ENCODE measurements at places on chromosomes 4 and X. TPM values are rescaled to one million over a fixed set of nuclear protein-coding genes. Genes with fewer than 3 reads are reported as not detected.

Gene NPY2R
- total RNA-seq: not detected

DNA sequence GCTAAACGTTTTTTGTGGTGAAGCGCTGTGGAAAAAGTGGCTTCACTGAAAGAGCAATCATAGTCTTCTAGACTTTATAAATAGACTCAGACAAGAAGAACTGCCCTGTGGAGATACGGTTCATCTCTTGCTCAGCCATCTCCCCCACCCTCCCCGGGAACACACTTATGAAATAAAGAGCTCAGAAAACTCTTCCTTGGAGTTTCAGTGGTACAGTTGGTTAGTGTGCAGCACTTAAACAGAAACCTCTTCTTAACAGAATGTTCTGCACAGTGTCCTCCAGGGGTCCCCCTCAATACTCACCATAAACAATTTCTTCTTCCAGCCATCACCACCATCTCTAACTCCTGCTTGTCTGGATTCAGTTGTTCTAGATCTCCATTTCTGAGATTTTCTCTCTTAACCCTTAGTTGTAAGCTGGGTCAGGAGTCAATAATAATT, 313.0 kb downstream of the ARHGAP10 start:
- peak; percentile 23 for DNase-seq

DNA sequence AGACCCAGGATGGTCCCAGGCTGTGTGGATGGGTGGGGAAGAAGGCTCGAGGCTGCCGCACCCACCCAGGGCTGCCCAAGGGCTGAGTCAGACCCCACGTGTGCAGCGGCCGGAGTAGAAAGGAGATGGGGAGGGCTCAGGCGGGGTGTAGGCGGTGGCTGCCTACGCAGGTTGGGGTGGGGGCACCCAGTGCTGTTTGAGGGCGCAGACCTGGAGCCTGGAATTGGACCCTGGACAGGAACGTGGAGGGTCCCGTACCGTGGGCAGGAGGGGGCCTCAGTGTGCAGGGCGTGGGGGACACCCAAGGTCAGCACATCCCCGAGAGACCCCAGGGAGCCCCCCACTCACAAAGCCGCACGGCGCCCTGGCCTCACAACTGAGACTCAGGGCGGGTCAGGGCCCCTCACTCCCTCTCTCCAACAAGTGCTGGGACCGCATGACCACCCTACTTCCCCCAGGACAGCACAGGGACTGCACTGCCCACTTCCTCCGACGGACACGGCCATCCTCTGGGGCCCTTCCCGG, 79.9 kb downstream of the FAM53A start:
- no peak for DNase-seq

Gene GPR34
- total RNA-seq: 0.65 TPM

DNA sequence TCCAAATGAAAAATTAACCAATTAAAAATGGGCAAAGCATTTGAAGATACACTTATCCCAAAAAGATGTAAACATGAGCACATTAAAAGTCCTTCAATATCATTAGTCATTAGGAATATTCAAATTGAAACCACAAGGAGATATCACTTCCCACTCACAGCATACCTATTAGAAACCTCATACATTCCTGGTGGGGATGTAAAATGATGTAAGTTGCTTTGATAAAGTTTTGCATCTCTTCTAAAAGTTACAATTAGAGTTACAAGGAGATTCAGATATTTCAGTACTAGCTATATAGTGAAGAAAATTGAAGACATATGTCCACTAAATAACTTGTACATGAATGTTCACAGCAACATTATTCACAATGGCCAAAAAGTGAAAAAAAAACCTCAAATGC, 1109.3 kb upstream of the LCORL start:
- DNase-seq: no peak

DNA sequence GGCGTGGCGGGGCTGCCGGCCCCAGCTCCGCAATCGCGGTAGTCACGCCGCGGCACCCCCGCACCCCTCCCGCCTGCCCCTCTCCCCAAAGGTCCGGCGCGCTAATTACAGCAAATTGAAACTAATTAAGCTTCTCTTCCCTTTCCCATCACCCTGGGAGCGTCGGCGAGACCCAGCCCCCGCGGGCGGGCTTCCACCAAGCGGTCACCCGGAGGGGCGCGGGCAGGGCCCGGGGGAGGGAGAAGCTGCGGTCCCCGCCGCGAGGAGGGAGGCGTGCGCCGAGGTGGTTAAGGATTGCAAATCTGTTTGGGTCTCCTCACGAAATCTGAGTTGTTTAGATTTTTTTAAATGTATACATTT, 13.1 kb downstream of the ARX start:
- DNase-seq: no peak

DNA sequence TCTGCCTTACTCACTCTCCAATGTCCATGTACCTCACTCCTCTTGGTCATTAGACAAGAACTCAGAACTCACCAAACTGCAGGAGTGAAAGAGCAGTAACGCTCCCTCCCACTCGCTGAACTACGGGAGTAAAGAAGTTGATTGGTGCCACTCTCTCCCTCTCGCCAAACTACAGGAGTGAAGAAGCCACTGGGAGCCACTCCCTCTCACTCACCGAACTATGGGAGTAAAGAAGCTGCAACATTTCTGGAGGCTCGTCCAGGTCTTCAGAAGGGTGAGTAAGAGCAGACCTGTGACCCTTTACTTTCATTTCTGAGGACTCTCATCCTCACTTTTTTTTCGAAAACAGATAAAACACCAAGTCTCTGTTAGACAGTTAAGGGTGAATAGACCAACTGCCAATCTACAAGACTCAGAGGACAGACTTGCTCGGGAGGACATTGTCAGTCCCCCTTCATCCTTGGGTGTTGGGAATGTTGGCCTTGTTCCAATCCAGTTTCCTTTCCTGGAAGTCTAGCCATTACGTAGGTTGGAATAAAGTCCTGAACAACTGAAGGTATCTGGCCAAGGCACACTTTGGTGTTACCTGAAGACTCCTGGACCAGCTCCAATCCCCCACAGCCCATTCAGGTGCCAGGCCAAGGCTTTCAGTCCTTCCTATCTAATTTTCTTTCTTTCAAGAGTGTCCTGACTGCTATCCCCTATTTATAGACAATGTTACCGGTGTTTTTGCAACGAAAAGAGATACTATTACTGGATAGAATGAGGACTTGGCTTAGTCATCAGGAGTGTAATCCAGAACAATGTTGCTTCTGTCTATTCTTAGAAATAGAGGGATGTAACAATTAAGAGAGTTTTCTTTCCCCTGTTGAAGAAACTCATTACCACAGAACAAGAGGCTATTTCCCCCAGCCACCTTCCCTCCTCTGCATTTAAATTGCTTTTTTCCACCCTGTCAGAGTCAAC, 11.0 kb upstream of the COL25A1 start:
- no peak for DNase-seq

Gene IL13RA2
- total RNA-seq: not detected

GRCh38 chrX:24610516-24610915, 36.6 kb downstream of the PCYT1B start:
- no peak for DNase-seq

- DNase-seq: no peak
Observed at GRCh38 chrX:131739823-131740222, 195.9 kb downstream of the OR13H1 start.

DNA sequence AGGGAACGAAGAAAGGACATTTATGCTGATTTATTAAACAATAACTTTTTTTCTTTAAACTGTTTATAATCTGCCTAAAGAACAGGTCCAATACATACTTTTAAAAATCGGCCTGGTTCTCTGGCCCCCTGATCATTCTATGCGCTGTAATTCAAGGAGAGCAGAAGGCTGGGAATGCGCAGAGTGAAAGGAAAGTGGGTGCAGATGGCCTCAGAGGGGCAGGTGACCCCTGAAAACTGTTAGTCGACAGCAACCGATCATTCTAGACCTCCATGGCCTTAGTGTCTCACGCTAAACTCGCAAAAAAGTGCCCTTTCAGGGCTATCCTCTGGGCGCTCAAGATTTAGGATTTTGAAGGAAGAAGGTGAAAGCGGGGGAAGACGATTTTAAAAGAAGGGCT, 2.2 kb downstream of the PDE5A start:
- DNase-seq: no peak

DNA sequence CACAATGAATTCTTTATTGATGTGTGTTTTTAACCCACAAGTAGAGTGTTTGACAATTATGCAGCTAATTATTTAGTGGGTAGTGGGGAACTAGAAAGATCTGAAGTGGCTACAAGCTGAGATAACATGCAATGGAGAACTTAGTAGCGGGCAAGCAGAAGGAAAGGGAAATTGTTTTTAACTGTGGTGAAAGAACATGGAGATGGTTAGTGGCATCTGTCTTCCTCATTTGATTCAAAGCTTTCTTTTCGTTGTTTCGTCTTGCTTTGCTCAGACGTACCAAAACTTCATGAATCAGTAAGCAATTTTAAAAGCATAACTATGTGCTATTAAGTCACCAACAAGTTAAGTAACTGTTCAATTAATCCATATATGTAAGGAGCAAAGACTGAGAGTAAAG, 169.9 kb downstream of the BANK1 start:
- no peak for DNase-seq

- no peak for DNase-seq
Observed at GRCh38 chr4:187865914-187866313, 129.7 kb upstream of the ZFP42 start.

Gene ASB11
- total RNA-seq: not detected

DNA sequence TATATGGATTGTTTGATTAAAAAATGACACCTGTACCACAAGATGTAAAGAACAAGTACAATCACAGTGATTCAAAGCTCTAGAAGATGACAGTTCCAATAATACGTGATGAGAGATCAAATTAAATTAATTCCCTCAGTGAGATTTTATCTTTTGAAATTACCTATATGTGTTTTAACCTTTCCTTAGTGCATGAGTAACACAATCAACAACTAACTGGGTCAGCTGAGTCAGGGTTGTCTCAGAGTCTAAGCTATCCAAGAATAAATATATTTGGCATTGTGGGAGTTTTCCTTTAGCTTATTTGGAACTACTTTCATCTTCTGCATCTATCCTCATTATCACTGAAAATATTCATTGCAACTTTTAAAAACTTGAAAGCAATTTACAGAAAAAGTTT, 162.8 kb downstream of the WDFY3 start:
- DNase-seq: no peak

GRCh38 chr4:186807808-186808629, 84.4 kb upstream of the FAT1 start:
- DNase-seq: no peak

DNA sequence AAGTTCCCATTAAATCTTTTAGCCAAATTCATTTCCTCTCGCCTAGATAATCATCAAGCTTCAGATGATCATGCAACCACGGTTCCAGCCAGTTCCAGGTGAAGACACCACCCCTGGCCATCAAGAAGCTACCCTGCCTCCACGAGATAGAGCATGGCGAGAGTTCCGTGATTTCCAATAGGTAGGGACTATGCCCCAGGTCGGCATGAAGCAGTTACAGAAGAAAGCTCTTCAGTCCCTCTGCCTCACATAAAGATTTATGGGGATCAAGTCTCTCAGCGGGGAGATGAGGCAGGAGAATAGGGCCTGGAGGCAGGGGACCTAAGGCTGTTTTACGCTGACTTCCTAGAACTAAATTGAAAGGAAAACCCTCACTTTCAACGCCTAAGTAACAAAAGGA, 183.9 kb downstream of the OR13H1 start:
- DNase-seq: no peak

Gene NUDT9
- 12.3 TPM for total RNA-seq

GRCh38 chrX:68234171-68234910, 199.0 kb downstream of the OPHN1 start:
- DNase-seq: no peak

GRCh38 chr4:151553874-151554273, 144.9 kb downstream of the FHIP1A start:
- DNase-seq: no peak
